ENCODE measurements at places on chromosomes 6 and 20.

- DNase-seq, result no peak
These were observed 30.2 kb downstream of the DOP1A start for GRCh38 chr6:83097675-83098074.

DNA sequence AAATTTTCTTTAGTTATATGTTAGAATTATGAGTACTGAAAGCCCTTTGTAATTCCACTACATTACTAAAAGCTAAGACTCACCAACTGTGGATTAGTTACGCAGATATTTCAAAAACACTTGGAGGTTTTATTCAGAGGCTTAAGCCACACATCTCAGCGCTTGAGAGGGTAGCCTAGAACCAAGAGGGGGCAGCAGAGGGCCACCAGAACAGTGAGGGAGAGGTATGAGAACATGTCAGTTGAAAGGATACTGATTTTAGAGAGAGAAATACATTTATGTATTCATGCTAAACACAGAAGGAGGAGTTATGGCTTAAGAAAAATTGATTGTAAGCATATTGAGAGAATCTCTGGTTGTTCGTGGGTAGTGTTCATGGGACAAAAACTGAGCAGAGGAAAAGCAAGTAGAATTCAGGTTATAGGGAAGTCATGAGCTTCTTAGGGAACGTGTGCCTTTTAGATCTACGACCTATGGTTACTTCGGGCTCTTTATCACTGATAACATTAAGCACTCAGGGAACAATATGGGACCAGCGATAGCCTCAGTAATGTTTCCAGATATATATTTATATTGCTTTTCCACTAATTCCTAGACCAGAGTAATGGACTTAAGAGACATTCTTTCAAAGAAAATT is 20.4 kb upstream of the SERINC1 start:
- peak; percentile 51 for DNase-seq

GRCh38 chr6:93801101-93801847 is 381.9 kb upstream of the EPHA7 start:
- DNase-seq, result no peak

- no peak for DNase-seq
These were observed 2.8 kb downstream of the RING1 start for GRCh38 chr6:33211136-33211535.

GRCh38 chr20:62524505-62524911 is 48.7 kb upstream of the GATA5 start:
- DNase-seq, result no peak

- DNase-seq, result no peak
These were observed 391.2 kb downstream of the ADGRB3 start for GRCh38 chr6:69026243-69026642.

DNA sequence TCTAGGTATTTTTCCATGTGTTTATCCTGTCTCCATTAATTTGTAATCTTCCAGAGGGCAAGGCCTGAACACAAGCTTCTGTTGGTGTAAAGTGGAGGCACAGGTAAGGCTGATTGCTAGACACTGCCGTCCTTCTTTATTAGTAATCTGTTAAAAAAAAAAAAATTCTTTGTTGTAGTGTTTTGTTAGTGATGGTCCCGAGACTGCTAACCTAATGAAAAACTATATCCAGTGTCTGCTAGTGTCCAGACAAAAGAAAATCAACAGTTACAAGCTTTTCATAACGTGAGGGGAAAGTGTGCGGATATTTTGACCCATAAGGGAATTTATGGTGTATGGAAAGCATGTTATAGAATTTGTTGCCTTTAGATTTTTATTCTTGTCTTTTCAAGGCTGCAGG is 4.2 kb upstream of the HIVEP1 start:
- no peak for DNase-seq

- no peak for DNase-seq
These were observed 683 bp upstream of the ARHGAP18 start for GRCh38 chr6:129710450-129711270.

DNA sequence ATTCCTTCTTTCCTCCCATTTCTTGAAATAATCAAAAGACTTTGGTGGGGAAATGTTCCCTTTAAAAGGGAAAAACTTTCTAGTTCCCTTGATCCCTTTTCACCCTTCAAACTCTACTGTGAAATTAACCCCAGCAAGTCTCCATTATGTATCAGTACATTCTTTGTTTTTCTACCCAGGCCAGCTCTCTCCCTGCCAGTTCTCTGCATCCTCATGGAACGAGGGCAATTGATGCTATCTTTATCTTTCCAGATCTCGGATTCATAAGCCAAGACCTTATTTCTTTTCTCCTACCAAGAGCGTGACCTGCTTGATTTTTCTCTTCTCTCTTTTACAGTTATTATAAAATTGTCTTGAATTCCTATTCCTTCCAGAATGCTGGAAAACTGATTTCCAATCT is 75.8 kb downstream of the ADGRB3 start:
- no peak for DNase-seq

GRCh38 chr20:58103517-58103904 is 124.9 kb downstream of the ANKRD60 start:
- no peak for DNase-seq

DNA sequence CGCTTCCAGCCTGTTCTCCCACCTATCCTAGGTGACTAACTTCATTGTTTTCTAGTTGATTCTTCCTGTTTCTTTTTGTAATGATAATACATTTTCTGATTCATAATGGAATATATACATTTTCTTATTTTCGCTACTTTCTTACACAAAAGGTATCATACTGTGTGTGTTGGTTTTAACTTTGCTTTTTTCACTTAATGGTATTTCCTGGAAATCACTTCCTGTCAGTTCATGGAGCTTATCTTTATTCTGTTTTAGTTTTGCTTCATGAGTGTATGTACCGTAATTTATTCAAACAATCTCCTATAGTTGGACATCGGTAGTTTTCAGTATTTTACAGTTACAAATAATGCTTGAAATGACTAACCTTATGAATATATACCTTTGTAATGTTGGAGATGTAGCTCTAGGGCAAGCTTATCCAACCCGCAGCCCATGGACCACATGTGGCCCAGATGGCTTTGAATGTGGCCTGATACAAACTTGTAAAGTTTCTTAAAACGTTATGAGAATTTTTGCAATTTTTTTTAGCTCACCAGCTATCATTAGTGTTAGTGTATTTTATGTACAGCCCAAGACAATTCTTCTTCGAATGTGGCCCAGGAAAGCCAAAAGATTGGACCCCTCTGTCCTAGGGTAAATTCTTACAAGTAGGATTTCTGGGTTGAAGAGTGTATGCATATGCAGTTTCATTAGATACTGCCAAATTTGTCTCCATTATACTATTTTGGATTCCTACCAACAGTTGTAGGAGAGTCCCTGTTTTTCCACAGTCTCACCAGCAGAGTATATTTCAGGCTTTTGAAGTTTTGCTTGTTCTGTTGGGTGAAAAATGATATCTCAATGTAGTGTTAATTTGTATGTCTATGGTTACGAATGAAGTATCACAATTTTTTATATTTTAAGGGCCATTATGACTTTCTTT is 16.7 kb downstream of the TRMT11 start:
- DNase-seq, result no peak

DNA sequence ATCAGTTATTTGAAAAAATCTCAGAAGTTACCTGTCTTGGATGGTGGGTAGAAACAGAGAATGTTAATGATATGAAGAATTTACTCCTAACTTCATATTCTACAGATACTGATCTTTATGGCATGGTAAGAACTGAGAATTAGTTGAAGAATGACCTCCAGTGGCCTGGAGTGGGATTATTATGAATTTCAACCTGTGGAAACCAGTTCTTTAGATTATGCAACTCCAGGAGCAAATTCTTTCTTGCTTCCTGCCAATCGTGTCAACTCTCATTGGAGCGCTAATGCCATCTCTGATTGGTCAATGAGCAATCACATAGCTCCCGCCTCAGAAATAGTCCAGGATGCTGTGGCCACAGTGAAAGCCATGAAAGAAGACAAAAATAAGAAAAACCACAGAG is 40.6 kb downstream of the LYRM2 start:
- DNase-seq, result no peak

DNA sequence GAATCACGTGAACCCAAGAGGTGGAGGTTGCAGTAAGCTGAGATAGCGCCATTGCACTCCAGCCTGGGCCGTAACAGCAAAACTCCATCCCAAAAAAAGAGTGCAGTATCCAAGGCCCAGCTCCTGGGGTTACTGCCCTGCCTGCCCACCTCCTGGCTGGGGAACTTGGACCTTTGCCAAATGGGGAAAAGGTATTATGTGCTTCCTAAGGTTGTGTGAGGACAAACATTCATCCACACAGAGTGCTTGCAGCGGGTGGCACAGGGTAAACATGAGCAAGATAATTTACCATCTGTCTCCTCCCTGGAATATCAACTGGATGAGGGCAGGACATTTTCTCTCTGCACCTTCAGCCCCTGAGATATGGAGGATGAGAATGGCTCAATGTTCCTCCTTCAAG is 94.9 kb upstream of the POPDC3 start:
- no peak for DNase-seq

DNA sequence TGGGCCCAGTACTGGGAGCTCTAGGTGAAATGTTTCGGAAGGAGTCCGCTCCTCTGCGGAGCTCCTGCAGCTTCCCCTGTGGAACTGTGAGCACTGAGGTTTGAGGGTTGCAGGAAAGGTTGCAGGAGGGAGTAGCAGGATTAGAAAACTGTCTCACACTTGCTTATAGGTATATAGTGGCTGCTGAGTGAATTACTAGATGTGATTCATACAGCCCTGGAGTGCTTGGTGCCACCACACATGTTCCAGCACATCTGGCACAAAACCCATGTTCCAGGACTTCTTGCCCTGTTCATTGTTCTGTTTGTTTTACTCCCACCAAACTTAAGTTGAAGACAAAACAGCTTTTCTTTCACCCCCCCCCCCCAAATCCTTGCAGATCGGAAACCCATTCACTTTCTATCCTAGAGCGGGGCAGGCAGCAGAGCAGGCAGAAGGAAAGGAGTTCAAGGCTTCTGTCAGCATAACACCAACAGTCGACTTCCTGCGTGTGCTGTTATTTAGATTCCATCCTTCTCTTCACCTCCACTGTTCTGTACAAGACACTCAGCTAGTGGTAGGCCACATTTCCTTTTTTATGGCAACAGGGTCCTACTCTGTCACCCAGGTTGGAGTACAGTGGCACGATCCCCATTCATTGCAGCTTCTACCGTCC is 669 bp upstream of the PEX6 start:
- DNase-seq, result no peak

GRCh38 chr6:105384004-105384403 is 18.9 kb downstream of the PREP start:
- no peak for DNase-seq

DNA sequence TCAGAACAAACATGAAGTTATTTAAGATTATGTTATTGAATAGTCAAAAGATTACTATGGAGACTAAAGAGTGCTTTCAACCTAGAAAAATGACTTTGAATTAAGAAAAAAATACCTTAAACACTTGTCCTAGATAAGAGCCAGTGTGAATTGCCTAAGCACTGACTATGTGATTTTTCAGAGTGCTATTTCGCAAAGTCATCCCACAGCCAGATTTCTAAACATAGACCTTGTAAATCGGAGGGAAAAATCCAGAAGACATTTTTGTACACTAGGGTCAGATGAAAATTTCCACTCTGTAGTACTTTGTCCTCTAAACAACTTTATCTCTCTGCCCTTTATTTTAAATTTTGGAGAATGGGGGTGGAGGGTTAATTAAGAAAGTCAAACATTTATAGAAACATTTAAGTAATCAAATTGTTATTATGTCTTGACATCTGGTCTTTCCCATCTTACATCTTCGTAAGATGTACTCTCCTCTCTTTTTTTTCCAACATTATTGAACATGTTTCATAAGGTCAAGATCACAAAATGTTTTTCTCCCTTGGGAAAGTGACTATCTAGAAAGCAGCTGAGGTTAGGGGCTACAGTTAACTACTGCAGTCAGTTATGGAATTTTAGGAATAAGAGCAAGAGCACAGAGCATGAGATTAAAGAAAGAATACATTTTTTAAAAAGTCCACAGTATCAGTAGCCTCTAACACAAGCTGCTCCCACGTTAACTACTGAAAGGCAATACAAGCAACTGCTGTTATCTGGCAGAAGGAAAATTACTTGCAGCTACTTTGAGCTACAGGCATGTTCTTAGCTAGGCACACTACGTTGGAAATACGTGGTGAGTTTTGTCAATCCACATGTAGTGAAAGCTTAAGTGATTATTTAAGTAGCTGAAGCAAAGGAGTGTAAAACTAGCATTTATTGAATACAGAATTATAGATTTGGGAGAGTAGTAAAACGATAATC is 648.5 kb downstream of the HTR1B start:
- no peak for DNase-seq
